Globus pallidus (tissue), 1 donor: ENCODE measurements at places on chromosomes 5 and 9.

GRCh38 chr5:98193921-98194760 is 579.3 kb upstream of the RGMB start:
- DNase-seq, result no peak

DNA sequence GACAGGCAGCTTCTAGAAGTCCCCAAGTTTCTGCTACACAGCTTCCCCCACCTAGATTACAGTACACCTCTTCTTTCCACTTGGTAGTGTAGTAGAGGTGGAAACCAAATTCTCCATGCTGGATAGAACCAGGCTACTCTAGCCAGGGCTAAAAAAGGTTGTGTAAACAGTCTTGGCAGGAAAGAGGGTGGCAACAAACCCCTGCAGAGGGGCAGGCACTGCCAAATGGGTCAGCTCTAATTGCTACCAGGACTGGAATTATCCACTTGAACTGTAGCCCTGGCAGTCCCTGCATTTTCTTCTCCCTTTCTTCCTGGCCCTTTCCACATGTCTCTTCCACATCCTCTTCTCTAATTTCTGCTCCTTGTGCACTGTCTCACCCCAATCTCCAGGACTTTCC is 24.8 kb downstream of the RANBP3L start:
- peak; percentile 61 for DNase-seq

DNA sequence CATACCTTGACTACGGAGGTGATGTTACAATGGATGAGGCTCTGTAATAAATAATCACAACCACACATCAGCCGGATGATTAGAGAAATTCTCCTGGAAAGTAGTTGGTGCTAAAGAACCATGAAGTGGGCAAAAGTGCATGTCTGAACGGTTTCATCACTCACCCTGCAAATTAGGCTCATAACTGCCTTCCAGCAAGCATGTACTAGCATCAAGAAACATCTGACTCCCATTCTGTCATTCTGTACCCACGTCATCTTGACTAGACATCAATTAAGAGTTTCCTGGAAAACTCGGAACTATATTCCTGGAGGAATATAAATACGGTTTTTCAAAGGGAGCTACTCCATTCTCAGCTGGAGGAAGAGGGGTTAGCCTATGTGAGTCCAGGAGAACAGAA is 52.2 kb downstream of the HSD17B3 start:
- DNase-seq, result no peak

- no peak for DNase-seq
Observed at GRCh38 chr9:79433703-79434102, 138.1 kb upstream of the TLE4 start.

- DNase-seq, result no peak
Observed at GRCh38 chr5:55853818-55854217, 2.7 kb downstream of the IL31RA start.

- DNase-seq, result no peak
Observed at GRCh38 chr5:77946381-77947040, 170.4 kb upstream of the TBCA start.

DNA sequence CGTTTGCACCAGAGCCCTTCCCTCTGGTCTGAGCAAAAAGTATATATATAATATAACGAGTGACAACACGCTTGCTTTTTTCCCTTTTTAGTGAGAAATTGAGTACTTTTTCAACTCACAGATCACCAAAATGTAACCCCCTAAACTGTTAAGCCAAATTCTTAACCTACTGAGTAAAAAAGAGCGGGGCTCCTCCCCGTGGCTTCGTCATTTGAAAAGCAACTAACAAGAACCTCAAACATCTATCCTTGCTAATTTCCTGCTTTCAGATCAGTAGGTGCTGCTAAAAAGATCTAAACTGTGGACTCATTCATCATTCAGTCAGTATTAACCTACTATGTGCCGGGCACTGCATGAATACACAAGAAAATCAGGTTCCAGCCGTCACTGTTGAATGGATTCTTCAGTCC is 1.0 kb upstream of the PTBP3 start:
- peak; percentile 28 for DNase-seq

DNA sequence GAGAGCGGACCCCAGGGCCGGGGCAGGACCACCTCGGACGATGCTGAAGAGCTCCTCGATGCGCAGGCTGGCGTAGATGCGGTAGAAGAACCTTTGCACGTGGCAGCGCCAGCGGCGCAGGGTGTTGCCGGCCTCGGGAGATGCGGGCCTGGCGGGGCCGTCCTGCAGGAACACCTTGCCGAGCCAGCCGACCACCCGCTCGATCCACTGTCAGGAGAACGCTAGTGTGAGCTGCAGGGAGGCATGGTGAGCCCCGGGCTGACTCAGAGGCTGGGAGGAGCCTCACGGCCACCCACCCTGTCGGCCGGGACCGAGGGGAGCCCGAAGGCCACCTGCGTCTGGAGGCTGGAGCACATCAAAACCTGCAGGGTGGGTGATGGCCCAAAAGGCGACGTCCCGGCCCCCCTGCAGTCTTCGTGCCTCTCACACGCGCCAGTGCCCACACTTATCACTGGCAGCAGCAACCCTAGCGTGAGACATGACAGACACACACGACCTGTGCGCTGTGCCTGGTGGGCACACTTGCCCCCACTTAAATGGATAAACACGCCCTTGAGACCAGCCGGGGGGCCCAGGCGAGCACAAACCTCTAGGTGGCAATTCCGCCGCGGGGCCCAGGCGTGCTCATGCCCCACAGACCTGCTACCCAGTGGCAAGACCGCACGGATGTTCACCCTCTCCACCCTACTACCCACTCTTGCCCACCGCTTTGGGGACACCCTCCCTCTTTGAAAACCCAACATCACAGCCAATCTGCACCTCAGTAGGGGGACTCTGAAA is 3.3 kb downstream of the ANAPC2 start:
- no peak for DNase-seq

DNA sequence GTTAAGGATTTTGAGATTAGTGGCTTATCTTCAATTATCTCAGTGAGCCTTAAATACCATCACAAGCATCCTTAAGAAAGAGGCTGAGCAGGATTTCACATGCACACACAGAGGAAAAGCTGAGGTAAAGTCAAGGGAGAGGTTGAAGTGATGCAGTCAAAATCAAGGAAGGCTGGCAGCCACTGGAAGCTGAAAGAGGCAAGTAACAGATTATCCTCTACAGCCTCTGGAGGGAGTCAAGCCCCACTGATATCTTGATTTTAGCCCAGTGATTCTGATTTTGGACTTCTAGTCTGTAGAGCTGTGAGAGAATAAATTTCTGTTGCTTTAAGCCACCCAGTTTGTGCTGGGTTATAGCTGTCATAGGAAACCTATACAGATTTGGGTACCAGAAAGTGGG is 80.1 kb downstream of the ANKRD31 start:
- no peak for DNase-seq

DNA sequence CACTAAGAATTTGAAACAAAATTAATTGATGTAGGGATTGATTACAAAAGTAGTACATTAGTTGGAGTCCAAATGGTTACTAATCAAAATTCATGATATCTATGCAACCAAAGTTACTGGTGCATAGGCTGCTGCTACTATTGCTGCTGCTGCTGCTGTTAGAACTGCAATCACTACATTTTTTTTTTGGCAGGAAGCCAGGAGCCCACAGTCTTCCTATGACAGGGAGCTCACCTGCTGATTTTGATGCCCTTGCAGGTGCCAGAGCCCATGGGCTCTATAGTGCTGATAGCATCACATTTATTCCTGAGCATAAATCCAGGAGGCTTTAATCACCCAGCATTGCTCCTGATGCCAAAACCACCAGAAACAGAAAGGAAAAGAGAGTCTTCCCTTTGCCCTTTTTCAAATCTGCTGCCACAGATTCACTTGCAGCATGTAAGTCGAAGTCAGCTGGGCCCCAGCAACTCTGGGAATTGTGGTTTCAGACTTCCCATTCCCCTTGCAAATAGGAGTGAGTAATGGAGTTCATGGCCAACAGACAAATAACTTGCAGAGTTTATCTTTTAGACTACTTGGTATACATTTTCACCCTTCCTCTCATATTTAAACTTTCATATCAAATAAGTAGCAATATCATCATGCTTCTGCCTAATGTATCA is 17.6 kb downstream of the SLCO6A1 start:
- DNase-seq, result no peak

DNA sequence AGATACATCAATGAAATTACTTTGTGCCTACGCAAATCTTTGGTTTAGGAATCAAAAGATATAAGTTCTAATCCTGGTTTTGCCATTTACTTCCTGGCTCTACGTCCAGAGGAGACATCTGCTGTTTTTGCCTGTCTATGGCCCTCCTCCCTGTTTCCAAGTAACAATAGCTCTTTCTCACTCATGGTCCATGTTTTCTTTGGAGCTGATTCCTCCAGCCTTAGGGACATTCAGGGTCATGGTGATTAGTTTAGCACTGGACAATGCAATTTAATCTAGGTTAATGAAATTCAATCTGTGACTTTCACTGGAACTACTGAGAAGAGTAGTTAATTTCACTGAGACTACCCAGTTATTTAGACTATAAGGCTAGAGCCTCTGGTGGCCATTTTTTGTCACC is 170.6 kb downstream of the SEMA6A start:
- peak; percentile 67 for DNase-seq

DNA sequence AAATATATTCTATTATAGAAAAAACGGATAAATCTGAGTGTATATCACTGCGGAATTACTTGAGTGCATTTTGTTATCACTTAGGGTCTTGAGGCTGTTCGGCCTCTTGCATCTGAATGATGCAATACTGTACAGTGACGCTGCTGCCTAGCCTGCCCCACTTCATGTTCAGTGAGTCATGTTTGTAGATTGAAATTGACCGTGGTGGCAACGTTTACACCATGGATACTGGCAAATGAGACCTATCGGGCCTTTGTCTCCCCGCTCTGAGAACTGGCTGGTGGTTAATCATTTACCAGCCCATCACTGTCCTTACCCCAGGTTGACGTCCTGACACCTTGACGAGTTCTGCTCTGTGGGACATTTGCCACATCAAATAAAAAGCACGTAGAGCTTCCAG is 510.1 kb upstream of the ADAMTS16 start:
- no peak for DNase-seq

DNA sequence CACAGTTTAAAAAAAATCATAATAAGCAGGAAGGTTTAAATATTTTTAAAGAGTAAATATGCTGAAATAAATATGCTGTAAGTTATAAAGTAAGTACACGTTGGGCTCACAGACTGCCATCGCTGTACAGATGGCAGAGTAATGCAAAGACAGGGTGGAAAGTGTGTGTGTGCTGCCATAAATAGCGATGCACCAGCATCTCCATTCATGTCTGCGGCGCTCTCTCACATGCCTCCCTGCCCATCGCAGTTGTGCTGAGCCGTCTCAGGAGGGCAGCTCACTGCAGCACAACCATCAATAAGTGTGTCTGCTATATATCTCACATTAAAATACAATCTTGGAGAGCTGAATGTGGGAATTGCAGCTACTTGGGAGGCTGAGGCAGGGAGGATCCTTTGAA is 14.3 kb downstream of the MOCS2 start:
- no peak for DNase-seq

GRCh38 chr5:143140492-143141203 is 262.8 kb downstream of the NR3C1 start:
- DNase-seq, result no peak

DNA sequence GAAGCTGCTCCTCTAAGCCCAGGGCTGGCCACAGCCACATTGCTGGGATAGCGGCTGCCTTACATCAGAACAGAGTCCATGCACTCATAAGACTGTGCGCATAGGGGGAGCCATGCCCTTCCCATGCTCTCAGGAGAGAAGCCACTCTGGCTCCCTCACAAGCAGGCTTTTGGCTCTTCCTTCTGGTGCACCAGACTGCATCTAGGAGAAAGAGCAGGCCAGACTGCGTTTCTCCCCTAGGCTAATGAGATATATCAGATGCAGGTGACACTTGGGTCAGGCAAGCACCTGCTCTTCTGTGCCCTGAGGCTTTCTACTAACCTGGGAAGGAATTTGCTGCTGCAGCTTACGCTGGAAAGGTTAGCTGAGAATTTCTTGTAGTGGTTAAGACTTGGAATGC is 43.2 kb upstream of the BRINP1 start:
- no peak for DNase-seq

- no peak for DNase-seq
Observed at GRCh38 chr9:112248722-112249121, 73.6 kb upstream of the SUSD1 start.

DNA sequence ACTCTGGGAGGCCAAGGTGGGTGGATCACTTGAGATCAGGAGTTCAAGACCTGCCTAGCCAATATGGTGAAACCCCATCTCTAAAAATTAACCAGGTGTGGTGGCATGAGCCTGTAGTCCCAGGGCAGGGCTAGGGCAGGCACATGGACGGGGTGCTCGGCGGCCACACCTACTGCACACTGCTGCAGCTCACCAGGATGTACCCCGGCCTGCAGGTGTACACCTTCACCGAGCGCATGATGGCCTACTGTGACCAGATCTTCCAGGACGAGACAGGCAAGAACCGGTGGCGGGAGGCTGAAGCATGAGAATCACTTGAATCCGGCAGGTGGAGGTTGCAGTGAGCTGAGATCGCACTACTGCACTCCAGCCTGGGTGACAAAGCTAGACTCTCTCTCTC is 3.2 kb downstream of the ST6GALNAC4 start:
- DNase-seq, result no peak

DNA sequence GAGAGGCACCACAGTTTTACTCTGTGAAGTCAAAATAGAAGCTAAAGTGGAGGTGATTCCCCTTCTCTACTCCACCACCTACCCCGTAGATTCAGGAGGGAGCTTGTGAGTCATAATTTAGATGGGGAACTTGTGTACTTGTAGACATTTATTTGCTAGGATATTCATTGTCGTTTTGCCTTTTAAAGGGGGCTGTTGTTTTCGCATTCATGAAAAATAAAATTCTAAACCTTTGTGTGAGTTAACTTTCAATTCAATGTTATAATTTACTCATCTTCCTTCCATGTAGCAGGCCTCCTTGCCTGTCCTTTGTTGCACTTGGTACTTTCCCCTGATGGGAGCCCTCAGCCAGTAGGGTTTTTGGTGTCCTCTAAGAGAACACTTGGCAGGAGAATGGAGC is 22.0 kb downstream of the SECISBP2 start:
- DNase-seq, result no peak

GRCh38 chr9:89937051-89937450 is 332.2 kb downstream of the GADD45G start:
- no peak for DNase-seq

DNA sequence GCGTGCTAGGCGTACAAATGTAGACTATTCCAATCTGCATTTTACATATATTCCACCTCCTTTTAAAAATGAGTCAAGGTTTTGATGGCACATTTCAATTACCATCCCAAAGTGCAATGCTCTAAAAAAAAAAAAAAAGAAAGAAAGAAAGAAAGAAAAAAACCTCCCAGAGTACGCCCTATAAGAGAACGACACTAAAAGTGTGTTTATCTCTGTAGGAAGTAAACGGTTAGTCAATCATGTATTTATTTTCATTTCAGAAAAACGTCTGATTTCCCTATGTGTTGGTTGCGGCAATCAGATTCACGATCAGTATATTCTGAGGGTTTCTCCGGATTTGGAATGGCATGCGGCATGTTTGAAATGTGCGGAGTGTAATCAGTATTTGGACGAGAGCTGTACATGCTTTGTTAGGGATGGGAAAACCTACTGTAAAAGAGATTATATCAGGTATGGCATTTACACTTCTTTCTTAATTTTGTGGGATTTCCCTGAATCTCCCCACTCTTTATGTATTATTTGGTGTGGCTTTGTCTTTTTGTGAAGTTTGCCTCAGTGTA is 1.1 kb downstream of the ISL1 start:
- no peak for DNase-seq
